ENCODE measurements at places on chromosomes 7 and 10. TPM values are rescaled to one million over a fixed set of nuclear protein-coding genes. Genes with fewer than 3 reads are reported as not detected.

Gene C10orf71
- polyA plus RNA-seq = 4.0 TPM

Gene ZPBP
- not detected for polyA plus RNA-seq

Gene SPDYE9
- polyA plus RNA-seq = 1.1 TPM

Gene EBLN1
- not detected for polyA plus RNA-seq

Gene OPN1SW
- 0.74 TPM for polyA plus RNA-seq

Gene MINDY4
- 4.1 TPM for polyA plus RNA-seq

Gene TRIL
- 2.0 TPM for polyA plus RNA-seq

Gene MYL10
- not detected for polyA plus RNA-seq

Gene LRMDA
- polyA plus RNA-seq = 29.3 TPM

Gene ALDH18A1
- 46.6 TPM for polyA plus RNA-seq

Gene POLD2
- 198 TPM for polyA plus RNA-seq

Gene GDF10
- polyA plus RNA-seq = 3.8 TPM

Gene PPIF
- 125 TPM for polyA plus RNA-seq

Gene FBXL13
- 3.4 TPM for polyA plus RNA-seq

Gene BRAT1
- 80.5 TPM for polyA plus RNA-seq

Gene KAZALD1
- polyA plus RNA-seq = 27.5 TPM

Measured in cardiac muscle cell (in vitro differentiated cells and primary cell).